ENCODE measurements at places on chromosomes 1 and 21.

DNA sequence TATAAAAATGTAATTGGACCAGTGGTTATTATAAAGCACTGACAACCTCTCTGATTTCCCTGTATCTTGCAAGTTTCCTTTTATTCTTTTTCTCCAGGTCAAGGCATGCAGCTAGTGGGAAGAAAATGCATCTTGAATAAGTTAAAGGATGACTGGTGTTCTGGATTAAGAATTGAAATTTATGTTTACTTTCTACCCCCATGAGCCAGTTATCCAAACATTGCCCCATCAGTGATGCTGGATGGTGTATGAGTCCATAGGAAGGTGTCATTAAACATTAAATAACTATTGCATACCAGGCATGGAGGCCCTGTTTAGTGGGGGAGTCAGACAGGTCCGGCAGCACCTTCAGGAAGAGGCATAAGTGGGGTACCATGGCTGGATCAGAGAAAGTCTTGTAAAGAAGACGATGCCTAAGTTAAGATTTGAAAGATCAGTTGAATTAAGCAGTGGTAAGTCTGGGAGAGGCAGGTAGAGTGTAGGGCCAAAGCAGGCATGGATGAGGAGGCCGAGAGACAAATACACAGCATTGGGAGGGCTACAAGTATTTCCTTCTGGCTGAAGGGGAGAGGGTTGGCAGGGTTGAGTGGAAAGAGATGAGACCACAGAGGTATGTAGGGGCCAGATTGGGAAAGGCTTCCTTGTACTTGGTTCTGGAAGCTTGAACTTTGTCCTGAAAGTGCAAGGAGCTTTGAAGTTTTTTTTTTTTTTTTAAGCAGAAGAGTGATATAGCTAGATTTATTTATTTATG is 5.7 kb downstream of the SZRD1 start:
- no peak for DNase-seq

GRCh38 chr21:18384771-18385170 is 18.8 kb downstream of the TMPRSS15 start:
- DNase-seq: no peak

GRCh38 chr1:209435654-209436566 is 147.6 kb upstream of the CAMK1G start:
- no peak for DNase-seq

GRCh38 chr1:207312604-207312920 is 8.9 kb upstream of the CD55 start:
- no peak for DNase-seq

GRCh38 chr1:228345201-228345930 is 61.3 kb downstream of the TRIM11 start:
- no peak for DNase-seq

DNA sequence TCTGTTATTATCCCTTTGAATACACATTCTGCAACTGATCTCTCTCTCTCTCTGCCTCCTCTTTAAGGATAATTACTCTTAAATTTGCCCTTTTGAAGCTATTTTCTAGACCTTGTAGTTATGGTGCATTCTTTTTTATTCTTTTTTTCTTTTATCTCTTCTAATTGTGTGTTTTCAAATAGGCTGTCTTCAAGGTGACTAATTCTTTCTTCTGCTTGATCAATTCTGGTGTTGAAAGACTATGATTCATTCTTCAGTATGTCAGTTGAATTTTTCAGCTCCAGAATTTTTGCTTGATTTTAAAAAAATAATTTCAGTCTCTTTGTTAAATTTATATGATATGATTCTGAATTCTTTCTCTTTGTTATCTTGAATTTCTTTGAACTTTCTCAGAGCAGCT is 95.6 kb upstream of the GPR52 start:
- DNase-seq: no peak

Measured in activated naive CD4-positive, alpha-beta T cell (primary cell).